Regular cardiac myocyte (primary cell): ENCODE measurements at places on chromosomes 12 and 14. TPM values are rescaled to one million over a fixed set of nuclear protein-coding genes. Genes with fewer than 3 reads are reported as not detected.

The GPD1 gene
- total RNA-seq = under 0.01 and 0.56 TPM in 2 replicates

The COCH gene
- 1.2 and 1.7 TPM in 2 replicates for total RNA-seq

The USP44 gene
- total RNA-seq = 0.58 and 1.1 TPM in 2 replicates

The IL26 gene
- total RNA-seq = under 0.01 TPM in 1 of 2 replicates, not detected in the other

The EIF2B2 gene
- total RNA-seq = 46.2 and 73.4 TPM in 2 replicates

The SLC39A9 gene
- 150 and 169 TPM in 2 replicates for total RNA-seq

The IFI27 gene
- 55.8 and 125 TPM in 2 replicates for total RNA-seq

The CD69 gene
- total RNA-seq = not detected in 2 replicates

The C1S gene
- 24.7 and 213 TPM in 2 replicates for total RNA-seq

The HHIPL1 gene
- 5.0 and 9.3 TPM in 2 replicates for total RNA-seq

The STAC3 gene
- 0.19 and 1.1 TPM in 2 replicates for total RNA-seq

The TMEM253 gene
- total RNA-seq = not detected in 2 replicates

The TAS2R13 gene
- 0.58 and 1.1 TPM in 2 replicates for total RNA-seq

The KLHL33 gene
- total RNA-seq = under 0.01 and 0.28 TPM in 2 replicates

The EPYC gene
- not detected in 2 replicates for total RNA-seq

The CABP1 gene
- total RNA-seq = 10.7 and 16.1 TPM in 2 replicates

The MAP1LC3B2 gene
- total RNA-seq = 0.28 and 0.58 TPM in 2 replicates

The WIF1 gene
- total RNA-seq = not detected in 2 replicates

The ZNF664 gene
- 28.6 and 36.4 TPM in 2 replicates for total RNA-seq

The MYO1H gene
- not detected in 2 replicates for total RNA-seq

The AQP6 gene
- under 0.01 TPM in 1 of 2 replicates, not detected in the other for total RNA-seq

The WNT5B gene
- total RNA-seq = 47.6 and 48.3 TPM in 2 replicates

The TPPP2 gene
- total RNA-seq = not detected in 2 replicates

The FOXN4 gene
- not detected in 2 replicates for total RNA-seq

The NANOG gene
- not detected in 2 replicates for total RNA-seq

The CEBPE gene
- not detected in 2 replicates for total RNA-seq

The SLCO1B1 gene
- not detected in 2 replicates for total RNA-seq

The KRT3 gene
- not detected in 2 replicates for total RNA-seq

The MEG3 gene
- 30.7 and 112 TPM in 2 replicates for total RNA-seq

The CAND1 gene
- total RNA-seq = 116 and 144 TPM in 2 replicates

The VASH1 gene
- 2.7 and 3.9 TPM in 2 replicates for total RNA-seq

The GPRC5A gene
- 18.6 and 37.8 TPM in 2 replicates for total RNA-seq

The KRT6C gene
- not detected in 2 replicates for total RNA-seq

The CISTR gene
- not detected in 2 replicates for total RNA-seq

The ABCC9 gene
- 14.0 and 51.0 TPM in 2 replicates for total RNA-seq

The GLI1 gene
- under 0.01 and 0.38 TPM in 2 replicates for total RNA-seq

The CLEC4C gene
- total RNA-seq = not detected in 2 replicates

The IFT81 gene
- total RNA-seq = 12.8 and 33.8 TPM in 2 replicates

The NOC4L gene
- total RNA-seq = 9.0 and 18.4 TPM in 2 replicates

The CLMN gene
- 0.58 and 3.9 TPM in 2 replicates for total RNA-seq

The HAL gene
- total RNA-seq = under 0.01 TPM in 1 of 2 replicates, not detected in the other
